ENCODE measurements at places on chromosomes 6 and 20. TPM values are rescaled to one million over a fixed set of nuclear protein-coding genes. Genes with fewer than 3 reads are reported as not detected.
A peak's percentile ranks its signal among the peaks of the same experiment; 100 is the strongest.

- peaks cover 76% of the 10 kb centered on the region for H3K27me3 ChIP-seq
- peak; percentile 8 for DNase-seq
- H3K4me3 ChIP-seq: peak overlapping the region; percentile 91
- H3K27ac ChIP-seq: no peak overlapping the region
Observed at GRCh38 chr6:7542065-7542873, 798 bp downstream of the DSP start.

GRCh38 chr6:130749402-130749801 is 77.8 kb upstream of the SMLR1 start:
- H3K27ac ChIP-seq: no peak overlapping the region
- no peaks in the 10 kb centered on the region for H3K4me1 ChIP-seq
- no peak overlapping the region for H3K4me3 ChIP-seq
- H3K27me3 ChIP-seq: no peaks in the 10 kb centered on the region
- no peak for DNase-seq
- H3K36me3 ChIP-seq: no peaks in the 10 kb centered on the region

- no peaks in the 10 kb centered on the region for H3K27me3 ChIP-seq
- H3K4me3 ChIP-seq: peak overlapping the region; percentile 43
- H3K27ac ChIP-seq: peak overlapping the region; percentile 92
- peaks cover 45% of the 10 kb centered on the region for H3K4me1 ChIP-seq
- DNase-seq: no peak
Observed at GRCh38 chr6:127291495-127291894, 24.8 kb downstream of the RNF146 start.

DNA sequence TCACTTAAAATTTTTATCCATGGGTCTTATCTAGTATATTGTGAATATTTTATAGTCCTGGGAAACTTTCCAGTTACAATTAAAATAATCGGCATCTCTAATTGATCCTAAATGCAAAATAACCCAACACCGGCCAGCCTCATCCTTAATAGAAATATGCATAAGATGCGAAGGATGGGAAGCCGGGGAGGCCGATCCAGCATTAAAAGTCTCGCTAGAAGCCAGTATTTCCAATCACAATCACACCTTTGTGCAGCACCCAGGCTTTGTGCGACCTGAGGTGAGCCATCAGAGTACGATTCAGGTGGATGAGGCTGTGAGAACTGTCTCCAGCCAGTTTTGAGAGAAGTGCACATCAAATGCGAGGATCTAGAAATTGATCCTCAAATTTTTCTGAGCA is 65.4 kb downstream of the EZR start:
- DNase-seq: no peak
- H3K4me1 ChIP-seq: no peaks in the 10 kb centered on the region
- H3K36me3 ChIP-seq: peaks cover 38% of the 10 kb centered on the region
- no peak overlapping the region for H3K27ac ChIP-seq
- no peaks in the 10 kb centered on the region for H3K27me3 ChIP-seq
- no peak overlapping the region for H3K4me3 ChIP-seq

- H3K36me3 ChIP-seq: no peaks in the 10 kb centered on the region
- H3K27me3 ChIP-seq: no peaks in the 10 kb centered on the region
- H3K4me3 ChIP-seq: no peak overlapping the region
- H3K27ac ChIP-seq: no peak overlapping the region
Observed at GRCh38 chr6:55726144-55726543, 147.2 kb upstream of the HMGCLL1 start.

- H3K27me3 ChIP-seq: peaks cover 12% of the 10 kb centered on the region
- H3K27ac ChIP-seq: no peak overlapping the region
- H3K4me3 ChIP-seq: no peak overlapping the region
- no peaks in the 10 kb centered on the region for H3K4me1 ChIP-seq
Observed at GRCh38 chr6:125612345-125612846, 137.0 kb upstream of the HEY2 start.

GRCh38 chr6:44010411-44011349 is 116.6 kb downstream of the MRPL14 start:
- no peaks in the 10 kb centered on the region for H3K4me1 ChIP-seq
- H3K27ac ChIP-seq: no peak overlapping the region
- H3K4me3 ChIP-seq: no peak overlapping the region
- DNase-seq: no peak
- no peaks in the 10 kb centered on the region for H3K36me3 ChIP-seq

DNA sequence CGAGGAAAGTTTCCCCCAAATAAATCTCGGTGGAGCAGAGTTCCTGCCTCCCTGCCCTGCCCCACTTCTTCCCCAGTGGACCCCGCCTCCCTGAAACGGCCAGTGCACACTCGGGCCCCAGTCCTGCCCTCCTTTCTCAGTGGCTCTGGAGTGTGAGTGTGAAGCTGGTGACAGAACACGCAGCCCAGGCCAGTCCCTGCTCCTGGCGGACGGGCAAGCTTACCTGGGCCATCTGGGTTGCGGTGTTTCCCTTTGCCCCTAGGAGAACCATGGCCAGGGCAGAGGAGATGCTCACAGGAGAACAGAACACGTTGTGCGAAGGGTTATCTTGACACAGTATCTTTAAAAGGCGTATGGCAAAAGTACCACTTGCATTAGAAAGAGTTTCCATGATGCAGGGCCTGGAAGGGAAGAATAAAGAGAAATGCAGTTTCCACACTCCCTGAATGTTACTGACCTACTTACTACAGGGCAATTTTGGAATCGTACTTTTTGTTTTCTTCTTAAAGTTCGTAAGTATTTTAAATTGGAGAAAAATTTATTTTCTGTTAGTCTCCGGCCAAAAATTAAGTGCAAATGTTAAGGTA is 2.8 kb downstream of the SERPINB9 start:
- peak overlapping the region; percentile 99 for H3K4me3 ChIP-seq
- H3K27me3 ChIP-seq: no peaks in the 10 kb centered on the region
- no peak for DNase-seq
- H3K4me1 ChIP-seq: peaks cover 65% of the 10 kb centered on the region
- peaks cover 42% of the 10 kb centered on the region for H3K36me3 ChIP-seq
- peak overlapping the region; percentile 81 for H3K27ac ChIP-seq

GRCh38 chr6:144335914-144336313 is 50.8 kb downstream of the UTRN start:
- no peaks in the 10 kb centered on the region for H3K36me3 ChIP-seq
- H3K27me3 ChIP-seq: no peaks in the 10 kb centered on the region
- H3K4me1 ChIP-seq: peaks cover 50% of the 10 kb centered on the region
- no peak overlapping the region for H3K27ac ChIP-seq

DNA sequence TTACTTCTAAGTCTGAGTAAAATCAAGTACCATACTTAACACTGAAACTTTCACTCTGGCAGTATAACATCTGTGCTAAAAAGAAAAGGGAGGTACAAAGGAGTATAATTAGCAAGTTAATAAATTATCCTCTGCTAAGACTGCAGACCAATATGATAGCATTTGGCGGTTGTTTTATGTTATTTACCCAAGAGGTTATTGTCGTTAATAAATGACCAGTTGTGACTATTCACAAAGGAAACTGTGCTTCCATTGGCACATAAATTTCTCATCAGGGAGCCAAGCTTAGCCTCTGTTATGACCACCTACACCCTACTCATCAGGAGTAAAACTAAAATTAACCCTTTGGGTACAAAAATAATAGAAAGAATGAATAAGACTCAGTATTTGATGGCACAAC is 86.5 kb downstream of the CRYBG1 start:
- H3K36me3 ChIP-seq: no peaks in the 10 kb centered on the region
- H3K27me3 ChIP-seq: peaks cover 16% of the 10 kb centered on the region
- no peak for DNase-seq
- peaks cover 20% of the 10 kb centered on the region for H3K4me1 ChIP-seq
- no peak overlapping the region for H3K4me3 ChIP-seq

DNA sequence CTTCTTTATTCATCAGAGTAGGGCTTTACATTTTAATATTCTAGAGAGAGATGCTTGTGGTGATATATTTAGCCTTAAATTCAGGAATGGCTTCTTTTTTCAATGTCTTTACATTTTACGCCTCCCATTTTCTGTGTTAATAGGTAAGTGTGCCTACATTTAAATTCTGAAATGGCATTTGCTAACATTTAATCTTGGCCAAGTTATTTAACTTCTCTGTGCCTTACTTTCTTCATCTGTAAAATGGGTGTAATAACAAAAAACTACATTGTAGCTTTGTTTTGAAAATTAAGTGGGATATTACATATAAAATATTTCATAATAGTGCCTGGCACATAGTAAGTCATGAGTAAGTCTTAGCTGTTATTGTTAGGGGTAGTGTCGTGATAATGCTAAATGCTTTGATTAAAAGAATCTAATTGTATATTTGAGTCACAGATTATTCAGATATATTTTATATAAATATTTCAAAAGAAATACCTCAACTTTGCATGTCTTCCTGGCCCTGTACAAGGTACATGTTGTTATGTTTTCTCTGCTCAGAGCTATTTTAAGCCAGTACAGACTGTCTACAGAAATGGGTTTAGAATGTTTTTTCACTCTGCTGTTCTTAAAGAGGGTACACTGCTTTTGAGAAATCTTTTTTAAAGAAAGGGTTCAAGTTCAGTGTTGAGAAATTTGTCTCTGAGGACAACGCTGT is 18.8 kb downstream of the CARMIL1 start:
- H3K27me3 ChIP-seq: no peaks in the 10 kb centered on the region
- peaks cover 31% of the 10 kb centered on the region for H3K4me1 ChIP-seq
- no peak for DNase-seq
- no peak overlapping the region for H3K4me3 ChIP-seq
- no peak overlapping the region for H3K27ac ChIP-seq

DNA sequence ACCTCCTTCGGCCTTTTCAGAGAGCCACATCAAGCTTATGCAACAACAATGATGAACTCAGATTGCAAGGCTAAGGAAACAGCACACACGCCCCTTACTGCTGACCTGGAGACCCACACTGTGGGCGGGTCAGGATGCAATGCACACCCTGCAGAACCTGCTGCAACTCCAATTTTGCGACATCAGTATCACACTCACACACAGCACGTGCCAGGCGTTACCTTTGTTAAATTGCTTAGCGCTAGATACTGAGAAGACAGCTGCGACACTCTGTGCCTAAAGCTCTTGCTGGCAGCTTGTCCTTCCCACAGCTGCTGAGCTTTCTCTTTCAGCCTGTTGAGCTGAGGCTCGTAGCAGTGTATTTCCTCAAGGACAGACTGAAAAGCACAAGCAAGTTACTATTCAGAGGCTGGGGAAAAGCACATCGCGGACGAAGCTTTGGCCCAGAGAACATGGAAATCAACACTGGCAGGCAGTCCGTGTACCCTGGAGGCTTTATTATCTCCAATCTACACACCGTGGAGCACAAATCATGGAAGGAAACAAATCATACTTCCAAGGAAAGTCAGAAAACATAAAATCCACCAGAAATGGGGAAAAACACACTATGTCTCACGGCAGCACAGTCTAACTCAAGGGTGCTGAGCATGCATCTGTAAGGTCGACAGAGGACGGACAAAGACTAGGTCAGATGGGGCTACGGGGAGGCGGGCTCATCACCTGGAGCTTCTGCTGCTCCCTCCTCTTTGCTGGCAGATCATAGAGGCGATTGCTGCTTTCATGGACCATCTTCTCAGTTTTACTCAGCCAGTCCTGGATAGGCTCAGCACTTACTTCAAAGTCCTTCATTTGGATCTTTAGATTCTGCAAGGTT is 268.2 kb downstream of the SYNE1 start:
- H3K27me3 ChIP-seq: peaks cover 33% of the 10 kb centered on the region
- no peak overlapping the region for H3K4me3 ChIP-seq
- no peaks in the 10 kb centered on the region for H3K4me1 ChIP-seq
- no peaks in the 10 kb centered on the region for H3K36me3 ChIP-seq
- no peak overlapping the region for H3K27ac ChIP-seq

DNA sequence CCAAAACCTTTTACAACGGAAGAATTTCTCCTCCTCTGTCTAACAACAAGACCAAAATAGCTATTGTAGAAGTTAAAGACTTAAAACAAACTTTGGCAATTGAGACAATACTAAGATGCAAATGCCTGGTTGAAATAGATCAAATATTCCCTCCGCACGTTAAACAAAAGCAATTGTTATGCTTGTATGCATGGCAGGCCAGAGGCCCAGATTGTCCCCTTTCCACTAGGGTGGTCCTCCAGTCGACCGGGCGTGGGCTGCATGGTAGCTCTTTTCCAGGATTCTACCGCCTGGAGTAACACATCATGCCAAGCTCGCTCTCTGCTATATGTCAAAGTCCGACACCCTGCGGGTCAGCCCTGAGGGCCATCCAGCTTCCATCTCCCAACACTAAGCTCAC is 234.7 kb downstream of the RNGTT start:
- peaks cover 3% of the 10 kb centered on the region for H3K36me3 ChIP-seq
- no peak for DNase-seq
- no peaks in the 10 kb centered on the region for H3K27me3 ChIP-seq

- peaks cover 22% of the 10 kb centered on the region for H3K4me1 ChIP-seq
- DNase-seq: no peak
- H3K27me3 ChIP-seq: no peaks in the 10 kb centered on the region
- H3K4me3 ChIP-seq: no peak overlapping the region
- no peak overlapping the region for H3K27ac ChIP-seq
- no peaks in the 10 kb centered on the region for H3K36me3 ChIP-seq
Observed at GRCh38 chr20:52172392-52173047, 19.1 kb downstream of the ZFP64 start.

GRCh38 chr6:14824484-14825275 is 421.2 kb upstream of the JARID2 start:
- DNase-seq: no peak
- no peak overlapping the region for H3K27ac ChIP-seq
- peaks cover 48% of the 10 kb centered on the region for H3K4me1 ChIP-seq
- no peak overlapping the region for H3K4me3 ChIP-seq
- H3K27me3 ChIP-seq: no peaks in the 10 kb centered on the region

The GABRR1 gene
- not detected for total RNA-seq

The SIRPB2 gene
- not detected for total RNA-seq

The SDCBP2 gene
- total RNA-seq: 11.5 TPM

The COL9A3 gene
- total RNA-seq: 0.31 TPM

The GMNN gene
- total RNA-seq: 58.5 TPM

The ARFGEF2 gene
- total RNA-seq: 23.3 TPM

The PRPH2 gene
- 0.14 TPM for total RNA-seq

The OR2H2 gene
- total RNA-seq: not detected

The HLA-DPB1 gene
- total RNA-seq: 12.5 TPM
